ENCODE measurements at places on chromosomes 2 and 18.

GRCh38 chr18:79774111-79774510 is 23.6 kb upstream of the KCNG2 start:
- no peak for DNase-seq

GRCh38 chr18:48552130-48552529 is 13.3 kb downstream of the CTIF start:
- no peak for DNase-seq

DNA sequence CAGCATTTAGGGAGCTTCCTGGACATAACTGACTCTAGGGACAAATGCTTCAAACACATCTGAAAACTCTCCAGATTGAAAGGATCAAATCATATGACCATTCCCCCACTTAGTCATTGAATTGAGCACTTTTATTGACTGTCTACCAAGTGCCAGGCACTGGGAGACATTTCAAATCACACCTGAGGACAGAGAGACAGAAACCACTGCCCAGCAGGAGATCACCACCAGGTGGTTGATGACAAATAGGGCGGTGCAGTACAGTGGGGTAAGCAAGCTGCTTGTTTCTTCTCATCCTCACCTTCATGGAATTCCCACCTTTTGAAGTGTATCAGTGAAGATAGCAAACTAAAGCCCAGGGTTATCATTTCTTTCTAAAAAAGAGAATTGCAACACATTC is 19.0 kb upstream of the CXCR4 start:
- DNase-seq = peak; percentile 7

DNA sequence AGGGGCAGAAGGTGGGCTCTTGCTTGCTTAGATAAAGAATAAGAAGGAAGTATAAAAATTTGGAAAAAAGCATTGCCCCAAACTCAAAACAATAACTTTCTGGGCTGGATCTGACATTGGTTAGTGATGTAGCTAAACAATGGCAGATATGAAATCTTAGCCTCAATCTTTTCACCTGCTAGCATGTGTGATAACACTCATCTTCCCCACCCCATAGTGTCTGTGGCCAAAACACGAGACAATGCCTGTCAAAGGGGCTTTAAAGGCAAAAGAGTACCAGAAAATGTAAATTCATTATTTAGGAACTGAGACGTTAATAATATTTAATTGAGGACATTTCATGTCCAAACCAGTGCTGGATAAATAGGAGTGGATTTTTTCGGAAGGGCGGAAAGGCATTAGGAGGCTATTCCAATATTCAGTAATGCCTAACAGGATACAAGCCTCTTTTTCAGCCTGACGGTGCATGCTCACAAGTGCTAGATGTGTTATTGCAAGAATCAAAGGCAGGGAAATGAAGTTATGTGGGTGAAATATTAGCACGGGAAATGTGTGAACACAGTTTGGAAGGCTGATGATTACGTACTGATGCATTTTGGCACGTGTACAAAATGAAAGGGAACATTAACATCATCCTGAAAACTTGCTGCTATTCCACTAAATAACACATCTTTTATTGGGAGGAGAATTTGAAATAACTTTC is 395.7 kb downstream of the GALR1 start:
- no peak for DNase-seq

GRCh38 chr2:20067992-20068584 is 16.7 kb upstream of the LAPTM4A start:
- DNase-seq = no peak

GRCh38 chr18:36580874-36581750 is 247.7 kb downstream of the TPGS2 start:
- DNase-seq = no peak

DNA sequence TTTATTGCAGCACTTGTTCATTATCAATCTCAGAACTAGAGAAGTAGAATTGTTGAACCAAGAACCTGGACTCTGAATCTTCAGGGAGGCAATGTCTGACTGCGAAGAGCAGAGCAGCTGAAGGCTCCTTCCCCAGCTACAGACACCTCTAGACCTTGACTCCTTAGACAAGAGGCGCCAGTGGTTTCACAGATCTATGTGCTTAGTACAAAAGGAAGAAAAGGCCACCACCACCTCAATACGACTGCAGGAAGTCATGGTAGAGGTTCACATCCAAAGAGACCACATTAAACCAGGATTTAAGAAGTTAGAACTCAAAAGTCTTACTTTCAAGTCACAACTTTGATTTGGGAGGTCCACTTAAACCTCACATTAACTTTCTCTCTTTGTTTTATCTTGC is 158.1 kb upstream of the VRK2 start:
- no peak for DNase-seq

GRCh38 chr2:36214691-36215090 is 140.9 kb upstream of the CRIM1 start:
- DNase-seq = no peak

Data from NCI-H1105 (cell line).